ENCODE measurements at places on chromosomes 2 and 18.

- no peak for DNase-seq
Measured at GRCh38 chr2:162053066-162053807, 20.8 kb downstream of the DPP4 start.

GRCh38 chr2:216066230-216066629 lies 15.4 kb downstream of the PECR start:
- no peak for DNase-seq

DNA sequence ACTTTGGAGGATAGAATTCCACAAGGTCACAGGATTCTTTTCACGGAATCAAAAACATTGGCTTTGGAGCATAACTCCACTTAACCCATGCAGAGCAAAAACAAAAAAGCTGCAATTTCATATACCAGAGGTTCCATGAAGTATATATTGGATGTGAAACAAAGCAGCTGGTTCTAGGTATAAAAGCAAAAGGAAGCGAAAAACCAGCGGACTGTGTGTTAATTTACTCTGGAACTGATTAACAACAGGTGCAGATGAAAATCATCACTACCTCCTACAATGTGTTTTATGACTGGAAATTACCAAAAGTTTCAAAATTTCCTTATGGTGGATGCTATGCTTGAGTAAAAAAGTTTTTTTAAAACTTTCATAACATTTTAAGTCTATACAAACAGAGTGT lies 54.4 kb upstream of the LINC00305 start:
- no peak for DNase-seq

- DNase-seq: no peak
Measured at GRCh38 chr2:62760555-62760954, 55.0 kb downstream of the EHBP1 start.

- peak; percentile 11 for DNase-seq
Measured at GRCh38 chr2:202377207-202377761, 1.2 kb downstream of the BMPR2 start.

DNA sequence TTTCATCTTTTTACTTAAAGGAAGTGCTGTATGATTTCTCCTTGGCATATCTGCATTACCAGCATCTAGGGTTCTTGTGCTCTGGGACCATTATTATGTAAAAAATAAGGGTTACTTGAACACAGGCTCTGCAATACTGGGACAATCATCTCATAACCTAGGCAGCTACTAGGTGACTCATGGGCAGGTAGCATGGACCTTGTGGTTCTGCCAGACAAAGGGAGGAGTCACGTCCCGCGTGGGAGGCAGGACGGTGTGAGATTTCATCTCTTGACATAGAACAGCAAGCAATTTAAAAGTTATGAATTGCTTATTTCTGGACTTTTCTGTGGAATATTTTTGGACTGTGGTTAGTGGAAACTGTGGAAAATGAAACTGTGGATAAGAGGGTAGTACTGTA lies 34.1 kb downstream of the ASAP2 start:
- no peak for DNase-seq

DNA sequence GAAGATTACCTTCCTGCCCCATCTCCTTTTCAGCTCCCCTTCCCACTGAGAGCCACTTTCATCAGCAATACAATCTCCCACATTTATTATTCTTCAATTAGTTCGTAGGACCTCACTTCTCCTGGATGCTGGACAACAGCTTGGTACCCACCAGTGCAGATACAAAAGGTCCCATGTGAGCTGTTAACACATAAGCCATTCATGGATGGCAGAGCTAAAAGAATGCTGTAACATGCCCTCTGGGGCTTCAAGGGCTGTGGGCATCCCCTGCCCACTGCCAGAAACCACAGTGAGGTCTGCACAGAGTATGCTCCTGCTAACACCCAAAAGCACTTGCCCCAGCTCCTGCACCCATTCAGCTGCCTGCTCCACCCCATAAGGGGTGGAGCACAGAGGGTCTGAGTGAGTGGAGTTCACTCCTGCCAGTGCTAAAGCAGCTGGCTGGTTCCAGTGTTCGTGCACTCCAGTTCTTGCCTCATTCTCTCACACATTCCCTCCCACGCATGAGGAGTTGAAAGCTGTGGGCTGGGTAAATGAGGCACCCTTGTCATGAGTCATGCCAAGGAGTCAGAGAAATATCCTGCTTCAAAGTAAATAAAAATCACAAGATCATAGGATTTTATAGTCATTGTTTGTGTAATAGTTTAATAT lies 305.9 kb upstream of the TMEFF2 start:
- peak; percentile 57 for DNase-seq

- no peak for DNase-seq
Measured at GRCh38 chr2:174673440-174673839, 75.8 kb upstream of the WIPF1 start.

DNA sequence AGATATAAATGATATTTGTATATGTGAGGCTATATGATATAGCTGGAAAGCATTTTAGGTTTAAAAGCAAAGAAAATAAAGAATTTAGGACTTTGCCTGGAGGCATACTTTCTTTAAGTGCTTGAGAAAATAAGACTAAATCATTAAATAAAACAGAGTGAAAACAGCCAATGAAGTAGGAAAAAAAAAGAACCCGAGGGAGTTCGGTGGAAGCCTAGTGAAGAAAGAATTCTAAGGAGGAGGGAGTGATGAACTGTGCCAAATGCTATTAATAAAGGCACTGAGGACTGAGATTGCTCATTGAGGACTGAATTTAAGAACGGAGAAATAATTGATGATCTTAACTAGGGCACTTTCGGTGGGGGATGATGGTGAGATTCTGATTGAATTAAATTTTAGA lies 573.5 kb downstream of the DSC3 start:
- no peak for DNase-seq

- DNase-seq: no peak
Measured at GRCh38 chr2:196808083-196808665, 981 bp downstream of the C2orf66 start.

DNA sequence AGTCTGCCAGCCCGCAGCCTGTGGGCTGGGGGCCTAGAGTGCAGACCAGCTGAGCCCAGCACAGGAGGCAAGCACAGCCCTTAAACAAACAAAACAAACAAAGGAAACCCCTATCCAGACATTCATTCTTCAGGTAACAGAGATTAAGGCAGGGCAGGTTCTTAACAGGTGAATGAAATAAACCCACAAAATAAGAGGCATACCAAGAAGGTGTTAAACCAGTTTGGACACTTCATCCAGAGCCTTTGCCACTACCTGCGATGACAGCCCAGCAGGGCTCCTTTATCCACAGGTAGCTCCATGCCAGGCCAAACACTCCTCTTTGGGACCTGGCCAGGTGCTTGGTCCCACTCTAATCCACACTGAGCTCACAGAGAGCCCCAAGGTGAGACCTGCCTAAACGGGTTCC lies 209.7 kb upstream of the SIX2 start:
- no peak for DNase-seq

DNA sequence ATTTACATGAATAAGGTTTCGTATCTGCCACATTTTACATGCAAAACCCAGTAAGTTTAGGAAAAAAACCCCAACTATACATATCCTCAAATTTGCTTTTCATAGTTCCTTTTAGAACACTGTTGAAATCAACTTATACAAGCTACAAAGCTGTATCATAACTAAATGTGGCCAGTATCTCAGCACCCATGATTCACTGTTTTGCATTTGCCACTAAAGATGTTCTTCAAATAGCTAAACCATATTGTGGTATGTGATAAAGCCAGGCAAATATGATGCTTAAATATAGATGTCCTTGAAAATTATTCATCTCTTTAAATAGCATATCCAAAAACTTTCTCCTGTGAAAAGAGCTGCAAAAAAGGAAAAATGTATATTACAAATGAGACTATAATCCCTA lies 29.9 kb downstream of the ROCK2 start:
- DNase-seq: no peak

DNA sequence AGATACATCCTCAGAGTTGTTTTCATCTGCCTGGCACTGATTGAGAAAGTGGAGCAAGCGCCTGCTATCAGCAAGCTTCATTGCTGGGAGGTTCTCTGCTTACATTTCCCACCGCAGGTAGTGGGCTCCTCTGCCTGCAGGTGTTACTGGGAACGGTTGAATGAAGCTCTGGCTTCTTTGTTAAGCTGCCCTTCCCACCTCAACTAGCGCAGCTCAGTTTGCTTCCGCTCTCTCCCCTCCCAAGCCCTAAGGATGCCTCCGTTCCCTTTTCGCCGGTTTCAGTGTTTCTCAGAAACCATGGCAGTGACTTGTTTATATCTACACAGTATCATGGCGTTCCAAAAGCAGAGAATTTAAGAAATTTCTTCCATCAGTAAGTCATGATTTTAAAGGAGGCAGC lies 72.2 kb upstream of the B3GNT7 start:
- no peak for DNase-seq

- no peak for DNase-seq
Measured at GRCh38 chr2:12652723-12653122, 64.0 kb upstream of the TRIB2 start.

- DNase-seq: no peak
Measured at GRCh38 chr2:4963106-4963505, 729.1 kb upstream of the SOX11 start.

- DNase-seq: no peak
Measured at GRCh38 chr2:239372835-239373234, 28.0 kb downstream of the HDAC4 start.

GRCh38 chr2:162243715-162244114 lies 470 bp upstream of the FAP start:
- no peak for DNase-seq

DNA sequence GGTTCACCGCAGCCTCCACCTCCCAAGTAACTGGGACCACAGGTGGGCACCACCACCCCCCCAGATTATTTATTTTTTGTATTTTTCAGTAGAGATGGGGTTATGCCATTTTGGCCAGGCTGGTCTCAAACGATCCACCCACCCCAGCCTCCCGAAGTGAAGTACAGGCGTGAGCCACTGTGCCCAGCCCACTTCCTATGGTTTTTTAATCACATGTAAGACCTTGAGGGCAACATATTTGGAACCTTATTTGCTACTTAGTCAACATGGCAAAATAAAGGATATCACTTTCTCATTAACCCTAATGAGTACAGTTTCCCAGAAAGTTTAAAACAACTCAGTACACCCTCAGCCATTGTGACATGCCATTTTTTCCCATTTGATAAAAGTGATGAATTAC lies 64.7 kb downstream of the EIF5B start:
- no peak for DNase-seq

DNA sequence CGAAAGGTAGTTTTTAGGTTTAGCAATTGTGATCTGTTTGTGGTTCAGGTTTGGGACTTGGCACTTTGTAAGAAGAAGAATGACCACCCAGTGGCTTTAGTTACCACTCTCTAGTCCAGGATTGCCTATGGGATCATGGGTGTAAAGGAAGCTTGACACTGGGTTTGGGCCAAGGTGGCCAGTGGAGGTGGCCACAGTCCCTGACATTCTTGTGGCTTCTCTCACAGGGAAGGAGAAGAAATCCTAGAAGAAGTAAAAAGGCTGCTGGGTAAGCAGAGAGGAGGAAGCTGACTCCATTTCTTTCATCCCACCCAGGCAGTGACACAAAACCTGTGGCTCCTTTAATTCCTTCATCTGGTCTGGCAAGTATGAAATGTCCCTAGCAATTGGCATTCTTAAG lies 394.7 kb downstream of the CLIP4 start:
- no peak for DNase-seq

DNA sequence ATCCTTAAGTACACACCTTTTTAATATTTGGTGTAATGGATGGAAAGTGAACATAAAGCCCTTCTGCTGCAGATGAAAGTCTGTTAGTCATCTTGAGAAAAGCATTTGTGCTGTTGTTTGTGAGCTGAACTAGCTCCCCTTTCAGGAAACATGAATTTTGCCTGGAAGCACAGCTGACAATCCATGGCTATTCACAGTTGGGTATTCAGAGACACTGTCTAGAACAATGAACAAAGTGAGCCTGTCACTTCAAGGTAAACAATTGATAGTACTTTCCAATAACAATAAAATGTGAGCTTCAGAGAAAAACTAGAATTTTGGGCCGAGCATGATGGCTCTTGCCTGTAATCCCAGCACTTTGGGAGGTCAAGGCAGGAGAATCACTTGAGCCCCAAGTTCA lies 6.8 kb upstream of the EFHD1 start:
- DNase-seq: no peak

DNA sequence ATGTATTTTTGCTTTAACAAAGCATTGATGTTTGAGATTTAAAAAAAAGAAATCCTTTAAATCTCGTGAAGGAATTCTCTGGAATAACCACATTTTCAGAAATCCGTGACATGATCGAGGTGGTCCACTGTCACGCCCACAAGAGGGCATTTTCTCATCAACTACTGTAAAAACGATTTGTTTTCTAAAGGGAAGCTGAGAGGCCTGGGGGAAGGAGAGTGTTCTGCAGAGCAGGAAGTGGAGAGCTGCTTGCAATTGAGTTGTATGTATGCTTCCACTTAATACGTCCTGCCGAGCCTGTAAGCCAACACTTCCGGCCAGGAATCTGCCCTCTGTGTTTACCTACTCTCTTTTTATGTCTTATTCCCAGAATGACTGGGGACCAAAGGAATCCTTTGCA lies 19.4 kb downstream of the KLHL29 start:
- no peak for DNase-seq

GRCh38 chr2:37829616-37830395 lies 95.3 kb upstream of the RMDN2 start:
- DNase-seq: no peak

DNA sequence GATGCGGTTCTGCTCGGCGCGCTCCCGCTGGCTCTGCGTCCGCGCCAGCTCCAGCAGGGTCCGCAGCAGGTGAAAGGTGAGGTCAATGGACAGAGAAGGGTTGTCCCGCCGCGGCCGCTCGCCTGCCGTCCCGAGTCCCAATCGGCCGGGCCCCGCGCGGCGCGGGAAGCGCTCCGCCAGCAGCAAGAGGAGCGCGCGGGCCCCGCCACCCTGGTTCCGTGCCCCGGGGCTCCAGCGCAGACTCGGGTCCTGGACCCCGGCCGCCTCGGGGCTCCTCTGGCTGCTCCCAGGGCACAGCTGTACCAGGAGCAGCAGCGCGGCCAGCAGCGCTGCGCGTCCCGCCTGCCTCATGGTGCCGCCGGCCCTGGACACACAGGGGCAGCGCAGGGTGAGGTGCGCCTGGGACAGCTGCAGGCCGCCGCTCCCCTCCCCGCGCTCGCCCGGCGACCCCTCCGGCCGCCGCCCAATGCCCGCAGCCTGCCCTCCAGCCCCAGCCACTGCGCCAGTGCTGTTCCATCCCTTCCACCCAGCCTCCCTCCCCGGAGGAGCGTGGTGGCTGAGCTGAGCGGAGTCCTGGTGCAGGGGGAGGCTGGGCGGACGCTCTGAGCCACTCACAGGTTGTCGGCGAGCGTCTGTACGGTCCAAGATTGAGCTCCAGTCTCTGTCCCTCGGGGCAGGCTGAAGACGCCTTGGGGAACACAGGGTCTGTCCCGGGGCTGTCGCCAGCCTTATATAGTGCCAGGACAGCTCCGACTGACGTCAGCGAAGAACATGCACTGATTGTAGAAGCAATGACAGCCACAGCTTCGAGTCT lies 493 bp downstream of the UCN start:
- no peak for DNase-seq

DNA sequence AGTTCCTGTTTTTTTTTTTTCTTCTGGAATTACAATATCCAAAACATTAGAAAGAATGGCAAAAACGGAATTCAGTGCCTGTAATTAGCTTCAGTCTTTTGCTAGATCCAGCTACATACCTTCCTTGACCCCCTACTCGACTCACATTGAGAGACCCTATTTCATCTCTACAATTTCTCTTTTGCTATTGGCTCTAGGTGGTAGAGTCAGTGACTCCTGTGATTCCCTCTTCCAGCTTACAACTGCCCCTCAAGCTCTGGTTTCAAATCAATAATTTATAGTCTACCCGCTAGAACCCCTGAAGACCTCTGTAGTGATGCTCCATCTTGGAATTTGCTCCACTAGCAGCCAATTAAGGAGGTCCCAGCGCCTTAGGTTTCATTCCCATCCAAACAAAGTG lies 125.8 kb downstream of the TMEFF2 start:
- DNase-seq: no peak

Data from activated CD4-positive, alpha-beta T cell treated with anti-CD3 and anti-CD28 coated beads, Interleukin-10, Interleukin-2, amounts not matched to agents 100 ng/mL and 50 ng/mL, durations not matched to agents 16 hours and 8 hours (primary cell).